ENCODE measurements at places on chromosomes 5 and 9.

GRCh38 chr5:134371834-134372340, 518 bp downstream of the UBE2B start:
- peak; percentile 10 for DNase-seq

- DNase-seq = no peak
Measured at GRCh38 chr9:120868339-120868675, 8.7 kb downstream of the PHF19 start.

DNA sequence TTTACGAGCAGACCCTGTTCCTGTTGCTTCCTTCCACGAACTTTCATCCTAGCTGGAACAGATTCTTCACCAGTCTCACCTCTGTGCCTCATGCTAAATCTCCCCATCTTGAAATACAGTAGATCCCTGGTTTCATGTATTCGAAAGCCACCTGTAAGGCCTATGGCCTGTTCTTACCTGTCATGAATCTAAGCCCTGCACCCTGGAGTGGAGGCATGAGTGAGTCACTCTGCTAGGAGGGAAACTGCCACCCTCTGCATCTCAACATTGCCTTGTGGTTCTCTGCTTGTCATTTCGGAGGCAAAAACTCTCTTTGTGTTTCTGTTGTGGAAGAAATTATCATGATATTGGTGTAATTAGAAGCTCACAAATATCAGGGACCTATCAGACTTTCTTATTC, 320.0 kb downstream of the ENC1 start:
- no peak for DNase-seq

- DNase-seq = peak; percentile 95
Measured at GRCh38 chr9:113581865-113582697, 118.6 kb downstream of the RGS3 start.

- no peak for DNase-seq
Measured at GRCh38 chr5:119468286-119468685, 16.0 kb downstream of the HSD17B4 start.

- no peak for DNase-seq
Measured at GRCh38 chr9:37972351-37972848, 68.5 kb upstream of the SLC25A51 start.

- no peak for DNase-seq
Measured at GRCh38 chr5:80881726-80882125, 78.4 kb upstream of the RASGRF2 start.

DNA sequence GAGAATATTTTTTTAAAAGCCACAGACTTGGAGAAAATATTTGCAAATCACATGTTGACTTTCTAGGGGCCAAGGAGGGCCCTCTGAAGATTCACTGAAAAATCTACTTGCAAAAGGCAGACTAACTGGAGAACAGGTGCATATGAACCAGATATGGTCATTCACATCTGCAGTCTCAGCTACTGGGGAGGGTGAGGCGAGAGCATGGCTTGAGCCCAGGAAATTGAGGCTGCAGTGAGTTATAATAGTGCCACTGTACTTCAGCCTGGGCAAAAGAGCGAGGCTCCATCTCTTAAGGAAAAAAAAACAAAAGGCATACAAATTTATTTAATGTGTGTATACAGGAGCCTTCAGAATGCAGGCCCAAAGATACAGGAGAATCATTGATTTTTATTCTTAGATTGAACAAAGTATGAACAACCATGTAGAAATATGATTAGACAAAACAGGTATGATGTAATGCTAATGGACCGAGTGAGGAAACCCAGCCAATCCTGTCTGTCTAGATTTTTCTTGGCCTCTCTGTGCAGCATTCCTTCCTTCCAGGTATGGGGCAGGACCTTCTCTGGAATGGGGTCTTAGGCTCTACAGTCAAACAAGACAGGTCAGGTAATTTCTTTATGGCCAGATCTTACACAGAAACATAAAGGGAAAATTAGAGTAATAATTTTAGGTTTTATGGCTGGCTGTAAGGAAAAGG, 15.3 kb upstream of the SLC27A6 start:
- DNase-seq = no peak

GRCh38 chr5:150285114-150285513, 4.5 kb downstream of the CAMK2A start:
- DNase-seq = no peak

DNA sequence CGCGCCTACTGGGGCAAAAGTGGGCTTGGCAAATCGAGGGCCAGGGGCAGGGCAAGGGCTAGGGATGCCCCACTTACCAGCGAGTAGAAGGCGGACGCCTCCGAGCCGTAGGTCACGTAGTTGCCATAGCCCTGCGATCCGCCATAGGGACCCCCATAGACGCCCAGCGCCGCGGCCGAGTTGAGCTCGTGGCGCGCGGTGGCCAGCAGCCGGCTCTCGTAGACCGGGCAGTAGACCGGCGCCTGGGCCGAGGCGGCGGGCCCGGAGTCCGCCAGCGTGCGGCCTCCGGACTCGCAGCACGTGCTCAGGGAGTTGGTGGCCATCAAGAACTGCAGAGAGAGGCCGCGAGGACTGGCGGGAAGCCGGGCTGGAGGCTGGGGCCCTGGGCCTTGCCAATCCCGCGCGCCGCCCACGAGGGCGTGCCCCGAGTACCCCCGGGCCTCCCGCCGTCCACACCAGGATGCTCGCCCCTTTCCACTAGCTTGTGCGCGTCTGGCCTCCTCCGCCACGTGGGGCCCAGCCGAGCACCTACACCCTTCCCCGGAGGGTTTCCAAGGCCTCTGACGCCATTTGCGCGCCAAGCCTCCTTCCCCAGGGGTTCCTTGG, 891 bp downstream of the IRX4 start:
- no peak for DNase-seq

- no peak for DNase-seq
Measured at GRCh38 chr5:168969326-168969886, 331.5 kb downstream of the SLIT3 start.

DNA sequence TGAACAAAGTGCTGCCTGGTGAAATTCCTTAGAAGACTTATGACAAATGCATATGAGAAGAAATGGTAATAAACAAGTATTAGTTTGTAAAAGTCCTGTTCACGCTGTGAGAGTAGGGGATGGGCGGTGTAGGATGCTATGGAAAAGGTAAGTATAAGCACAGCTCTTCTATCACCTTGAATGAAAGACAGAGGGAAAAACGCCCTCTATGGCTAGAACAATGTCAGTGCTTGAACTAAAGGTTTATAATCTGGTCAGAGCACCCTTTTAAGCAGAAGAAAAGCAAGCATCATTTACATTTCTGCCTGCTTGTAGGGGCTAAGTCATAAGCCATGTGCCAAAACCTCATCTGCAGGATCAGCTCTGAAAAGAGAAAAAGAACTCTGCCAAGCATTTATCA, 115.2 kb downstream of the LHFPL2 start:
- DNase-seq = no peak

- DNase-seq = no peak
Measured at GRCh38 chr9:70120834-70121510, 77.3 kb downstream of the MAMDC2 start.

DNA sequence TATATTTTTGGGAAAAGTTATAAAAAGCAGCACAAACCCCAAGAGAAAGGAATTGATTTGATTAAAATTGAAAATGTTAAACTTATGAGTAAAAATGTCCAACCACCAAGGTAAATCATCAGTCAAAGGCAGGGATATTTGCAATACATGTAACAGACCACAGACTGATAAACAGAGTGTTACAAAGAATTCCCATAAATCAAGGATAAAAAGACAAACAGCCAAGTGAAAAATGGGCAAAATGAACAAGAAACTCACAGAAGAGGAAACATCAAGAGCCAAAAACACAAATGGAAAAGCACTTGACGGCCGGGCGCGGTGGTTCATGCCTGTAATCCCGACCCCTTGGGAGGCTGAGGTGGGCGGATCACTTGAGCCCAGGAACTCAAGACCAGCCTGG, 81.3 kb upstream of the HRH2 start:
- no peak for DNase-seq

DNA sequence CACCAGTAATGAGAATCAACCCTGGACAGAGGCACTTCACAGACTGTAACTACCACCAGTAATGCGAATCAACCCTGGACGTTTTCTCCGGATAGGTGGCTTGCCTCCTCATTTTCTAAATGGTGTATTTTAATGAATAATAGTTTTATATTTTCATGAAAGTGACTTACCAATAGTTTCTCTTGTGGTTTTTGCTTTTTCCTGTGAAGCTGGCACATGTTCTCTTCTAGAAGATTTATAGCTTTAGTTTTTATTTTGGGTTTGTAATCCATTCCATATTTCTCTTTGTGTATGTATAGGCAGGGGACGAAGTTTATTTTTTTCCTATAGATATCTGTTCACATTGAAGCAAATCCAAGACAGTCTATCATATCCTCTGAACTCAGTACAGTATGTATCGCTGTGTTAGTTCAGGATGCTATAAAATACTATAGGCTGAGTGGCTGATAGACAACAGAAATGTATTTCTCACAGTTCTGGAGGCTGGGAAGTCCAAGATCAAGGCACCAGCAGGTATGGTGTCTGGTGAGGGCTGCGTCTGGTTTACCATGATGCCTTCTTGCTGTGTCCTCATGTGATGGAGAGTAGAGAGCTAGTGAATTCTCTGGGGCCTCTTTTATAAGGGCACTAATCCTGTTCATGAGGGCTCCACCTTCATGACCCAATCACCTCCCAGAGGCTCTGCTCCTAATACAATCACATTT, 46.5 kb upstream of the GADD45G start:
- DNase-seq = no peak

DNA sequence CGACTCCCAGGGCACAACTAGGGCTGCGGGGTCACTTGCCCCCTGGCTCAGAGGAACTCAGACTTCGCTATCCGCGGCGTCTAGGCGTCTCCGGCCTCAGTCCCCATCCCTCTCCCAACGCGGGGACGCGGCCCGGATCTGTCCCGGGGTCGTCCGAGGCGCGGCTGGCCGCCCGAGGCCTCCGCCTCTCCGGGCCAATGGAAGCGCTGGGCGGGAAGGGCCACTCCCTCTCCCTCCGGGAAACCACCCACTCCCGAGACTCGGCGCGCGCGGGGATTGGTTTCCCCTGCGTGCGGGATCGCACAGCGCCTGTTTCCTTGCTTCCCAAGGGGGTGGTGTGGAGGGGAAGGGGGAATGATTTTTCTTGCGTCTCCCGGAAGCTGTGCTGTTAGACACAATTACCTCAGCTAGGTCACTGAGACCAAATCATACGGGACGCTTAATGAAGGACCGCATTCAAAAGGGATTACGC, 38.3 kb downstream of the NR2F1 start:
- DNase-seq = no peak

GRCh38 chr5:146902471-146902870, 23.9 kb upstream of the PPP2R2B start:
- DNase-seq = no peak

GRCh38 chr5:1974081-1974480, 91.4 kb upstream of the IRX4 start:
- DNase-seq = no peak

DNA sequence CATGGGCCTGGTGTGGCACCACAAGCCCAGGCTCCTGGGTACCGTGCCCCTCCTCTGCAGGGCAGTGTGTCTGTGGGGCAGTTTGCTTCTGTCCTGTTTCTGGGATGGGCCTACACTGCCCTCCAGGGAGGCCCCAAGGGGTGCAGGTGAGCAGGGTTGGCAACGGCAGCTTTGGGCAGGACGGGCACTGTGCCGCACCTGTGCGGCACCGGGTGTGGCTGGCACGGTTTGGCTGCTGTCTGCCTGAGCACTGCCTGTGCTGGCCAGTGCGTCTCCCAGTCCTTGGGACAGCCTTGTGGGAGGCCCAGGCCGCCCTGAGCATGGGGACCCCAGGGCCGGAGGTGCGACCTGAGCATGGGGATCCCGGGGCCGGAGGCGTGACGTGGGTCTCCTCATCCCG, 37.2 kb downstream of the RXRA start:
- no peak for DNase-seq

- DNase-seq = no peak
Measured at GRCh38 chr9:4748612-4749011, 7.6 kb upstream of the AK3 start.

DNA sequence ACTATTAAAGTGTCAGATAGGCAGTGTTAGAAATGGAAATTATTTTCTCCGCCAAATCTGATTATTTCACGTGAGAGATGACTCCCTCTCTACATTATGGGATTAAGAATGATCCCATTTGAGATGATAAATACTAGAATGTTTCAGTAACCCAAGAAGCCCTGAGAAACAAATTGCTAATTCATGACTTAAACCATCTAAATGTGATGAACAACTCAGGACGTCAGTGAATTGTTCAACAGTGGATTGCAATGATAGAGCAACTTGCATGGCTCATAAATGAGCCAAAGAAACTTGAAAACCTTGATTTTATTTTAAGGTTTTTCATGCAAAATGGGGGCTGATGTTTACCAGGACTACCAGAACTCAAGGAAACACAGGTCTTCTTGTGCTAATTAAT, 350.5 kb upstream of the WWC1 start:
- DNase-seq = no peak

DNA sequence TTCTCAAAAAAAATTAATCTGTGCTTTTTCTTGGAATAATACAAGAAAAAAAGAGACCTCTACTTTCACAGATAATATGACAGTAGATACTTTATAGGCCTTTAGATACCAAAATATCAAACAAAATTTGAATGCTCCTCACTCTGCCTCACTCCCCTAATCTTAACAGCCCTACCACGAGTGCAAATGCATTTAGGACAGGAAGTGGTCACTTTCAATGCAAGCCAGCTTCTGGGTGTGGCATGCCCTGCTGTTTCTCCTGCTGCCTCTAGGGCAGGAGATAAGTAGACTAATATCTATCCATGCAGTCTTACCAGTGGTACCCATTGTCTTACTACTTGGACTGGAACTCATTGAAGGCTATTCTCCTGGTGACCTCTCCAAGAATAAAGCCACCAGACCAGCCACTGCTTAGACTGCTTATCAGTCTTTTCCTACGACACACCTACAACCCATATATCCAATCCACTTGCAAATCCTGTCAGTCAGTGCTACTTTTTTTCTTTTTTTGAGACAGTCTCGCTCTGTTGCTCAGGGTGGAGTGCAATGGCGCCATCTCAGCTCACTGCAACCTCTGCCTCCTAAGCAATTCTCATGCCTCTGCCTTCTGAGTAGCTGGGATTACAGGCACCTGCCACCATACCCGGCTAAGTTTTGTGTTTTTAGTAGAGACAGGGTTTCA, 23.0 kb downstream of the FRRS1L start:
- no peak for DNase-seq

DNA sequence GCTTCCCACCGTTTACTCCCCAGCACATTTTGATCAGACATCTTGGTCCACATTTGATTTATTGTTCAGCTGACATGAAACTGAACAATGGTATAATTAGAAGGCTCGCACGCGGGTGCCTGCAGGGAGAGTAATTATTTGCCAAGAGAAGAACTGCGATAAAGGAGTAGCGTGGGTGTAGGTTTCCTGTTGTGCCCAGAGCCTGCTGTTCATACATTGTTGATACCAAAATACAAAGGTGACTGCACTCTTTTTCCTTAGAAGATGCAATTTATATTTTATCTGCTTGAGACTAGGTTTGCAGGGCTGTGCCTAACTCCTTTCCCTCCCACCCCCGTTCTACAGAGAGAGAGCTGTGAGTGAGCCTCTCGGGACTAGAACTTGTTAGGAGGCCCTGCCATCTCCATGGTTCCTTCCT, 241.8 kb upstream of the MSX2 start:
- no peak for DNase-seq

- DNase-seq = no peak
Measured at GRCh38 chr9:110752766-110753165, 84.2 kb downstream of the MUSK start.

Measured in CD4-positive, CD25-positive, alpha-beta regulatory T cell (primary cell).